ENCODE measurements at places on chromosomes 5 and 9.

DNA sequence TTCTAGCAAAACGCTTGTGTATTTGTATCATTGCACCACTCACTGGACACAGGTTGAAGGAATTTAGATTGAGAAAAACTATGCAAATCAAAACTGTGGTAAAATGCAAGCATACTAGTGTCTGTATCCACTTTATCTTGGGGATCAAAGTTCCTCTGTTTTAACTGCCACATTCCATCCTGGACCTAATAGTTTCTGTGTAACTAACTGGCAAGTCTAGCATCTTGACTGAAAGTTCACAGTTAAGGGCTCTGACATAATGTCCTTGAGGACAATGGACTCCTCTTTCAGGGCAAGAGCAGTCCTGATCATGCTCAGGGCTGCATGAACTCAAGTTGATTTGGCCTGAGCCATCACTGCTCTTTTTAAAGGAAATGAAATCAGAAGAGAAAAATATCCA lies 30.7 kb downstream of the NFIB start:
- no peak for DNase-seq

DNA sequence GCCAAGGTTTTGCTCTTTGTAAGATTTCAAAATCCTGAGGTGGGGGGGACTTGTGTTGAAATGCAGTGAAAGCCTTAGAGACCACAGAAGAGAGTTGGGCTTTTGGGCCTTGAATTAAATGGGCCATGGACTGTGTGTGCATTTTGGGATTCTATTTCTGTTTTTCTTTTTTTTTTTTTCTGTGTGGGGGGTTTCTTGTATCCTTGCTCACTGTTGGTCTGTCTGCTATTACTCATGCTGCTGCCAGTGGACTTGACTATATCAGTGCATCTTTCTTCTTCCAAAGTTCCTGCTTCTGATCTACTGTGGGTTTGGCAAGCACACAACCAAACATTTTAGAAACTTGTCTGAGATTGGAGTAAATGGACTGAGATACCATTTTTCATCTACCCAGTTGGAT lies 344.9 kb downstream of the ARL15 start:
- no peak for DNase-seq

GRCh38 chr5:154892369-154892771 lies 33.9 kb downstream of the CNOT8 start:
- DNase-seq, result no peak

DNA sequence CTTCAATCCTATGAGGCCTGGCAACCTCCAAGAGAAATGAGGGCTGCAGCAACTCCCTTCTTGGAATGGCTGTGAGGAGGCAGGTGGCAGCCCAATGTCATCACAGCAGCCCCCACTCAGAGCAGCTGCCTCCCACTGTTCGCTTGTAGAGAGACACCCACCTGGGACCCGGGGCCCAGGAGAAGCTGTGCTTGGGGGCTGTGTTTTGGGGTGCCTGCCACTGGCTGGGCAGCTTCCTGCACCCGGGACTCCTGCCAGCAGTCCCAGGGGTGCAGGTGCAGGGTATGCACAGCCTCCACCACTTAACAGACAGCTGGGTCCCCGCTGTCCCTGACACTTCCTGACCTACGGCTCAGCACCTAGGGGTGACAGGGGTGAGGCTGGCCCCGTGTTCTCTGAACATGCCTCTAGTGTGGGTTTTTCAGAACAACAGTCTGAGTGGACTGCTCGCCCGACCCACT lies 26.2 kb downstream of the NIPAL4 start:
- DNase-seq, result no peak

GRCh38 chr9:108156270-108156998 lies 666.9 kb upstream of the KLF4 start:
- DNase-seq, result peak; percentile 66

- DNase-seq, result peak; percentile 56
Observed at GRCh38 chr5:68315679-68316271, 100.2 kb downstream of the PIK3R1 start.

DNA sequence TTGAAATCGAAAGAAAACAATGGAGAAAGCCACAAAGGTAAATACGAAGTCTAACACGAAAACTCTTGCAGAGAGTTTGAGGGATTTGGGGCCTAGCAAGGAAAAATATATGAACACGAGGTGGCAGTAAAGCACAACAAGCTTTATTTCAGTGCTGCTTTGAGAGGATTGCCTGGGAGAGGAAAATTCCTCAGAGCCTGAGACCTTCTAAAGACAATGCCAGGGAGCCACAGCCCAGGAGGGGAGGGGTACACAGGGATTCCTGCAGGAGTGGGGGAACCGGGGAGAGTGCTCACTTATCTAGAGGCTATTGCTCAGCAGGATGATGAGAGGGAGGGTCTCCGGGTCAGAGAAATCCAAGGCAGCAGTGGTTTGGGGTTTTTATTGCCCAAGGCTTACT lies 134.9 kb upstream of the ADCY2 start:
- DNase-seq, result peak; percentile 2

DNA sequence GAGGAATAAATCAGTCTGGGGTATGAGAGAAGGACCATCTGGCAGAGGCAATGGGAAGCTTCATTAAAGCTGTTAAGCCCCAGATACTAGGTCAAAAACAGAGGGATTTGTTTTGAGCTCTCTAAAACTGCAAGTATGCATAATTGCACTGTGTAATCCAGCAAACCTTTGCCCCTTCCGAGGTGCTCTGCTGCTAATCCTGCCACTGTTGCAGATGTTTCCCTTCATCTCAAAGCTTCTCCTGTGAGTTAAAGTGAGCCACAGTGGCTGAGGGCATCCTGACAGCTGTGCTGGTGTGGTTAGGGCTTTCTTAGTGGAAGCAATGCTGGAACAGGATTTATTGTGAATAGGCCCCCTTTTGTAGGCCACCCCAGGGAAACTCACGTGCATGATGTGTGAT lies 160.3 kb upstream of the TRPC7 start:
- DNase-seq, result no peak

DNA sequence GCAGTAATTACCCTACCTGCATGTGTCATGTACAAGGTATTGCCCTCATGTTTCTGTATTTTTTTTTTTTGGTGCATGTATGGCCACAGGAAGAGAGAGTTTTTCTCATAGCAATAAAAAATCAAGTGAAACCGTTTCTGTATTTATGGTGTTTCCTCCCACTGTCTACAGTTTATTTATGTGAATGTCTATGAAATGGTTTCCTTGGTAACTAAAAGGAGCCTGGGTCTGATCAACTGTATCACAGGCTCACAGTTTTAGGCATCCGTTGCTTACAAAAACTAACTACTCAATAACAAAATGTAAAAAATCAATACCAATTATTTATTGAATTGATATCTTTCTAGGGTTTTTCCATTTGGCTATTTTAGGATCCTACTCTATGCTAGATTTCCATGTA lies 464.4 kb downstream of the TAF11L14 start:
- no peak for DNase-seq

DNA sequence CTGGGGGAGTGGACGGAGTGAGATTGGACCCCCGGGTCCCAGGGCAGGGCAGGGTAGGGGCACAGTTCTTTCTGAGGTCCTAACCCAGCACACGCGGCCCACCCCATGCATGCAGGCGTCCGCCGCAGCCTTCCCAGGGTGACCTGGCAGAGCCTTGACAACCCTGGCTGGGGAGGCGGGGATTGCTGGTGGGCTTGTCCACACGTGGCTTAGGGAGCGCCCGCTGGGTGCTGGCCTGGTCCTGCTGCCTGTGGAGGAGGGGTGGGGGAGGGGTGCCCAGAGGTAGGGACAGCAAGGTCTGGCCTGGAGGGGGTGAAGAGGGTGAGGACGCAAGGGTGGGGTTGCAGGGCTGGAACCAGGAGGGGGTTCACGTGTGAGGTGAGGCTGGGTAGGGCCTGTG lies 6.0 kb downstream of the RXRA start:
- DNase-seq, result no peak

DNA sequence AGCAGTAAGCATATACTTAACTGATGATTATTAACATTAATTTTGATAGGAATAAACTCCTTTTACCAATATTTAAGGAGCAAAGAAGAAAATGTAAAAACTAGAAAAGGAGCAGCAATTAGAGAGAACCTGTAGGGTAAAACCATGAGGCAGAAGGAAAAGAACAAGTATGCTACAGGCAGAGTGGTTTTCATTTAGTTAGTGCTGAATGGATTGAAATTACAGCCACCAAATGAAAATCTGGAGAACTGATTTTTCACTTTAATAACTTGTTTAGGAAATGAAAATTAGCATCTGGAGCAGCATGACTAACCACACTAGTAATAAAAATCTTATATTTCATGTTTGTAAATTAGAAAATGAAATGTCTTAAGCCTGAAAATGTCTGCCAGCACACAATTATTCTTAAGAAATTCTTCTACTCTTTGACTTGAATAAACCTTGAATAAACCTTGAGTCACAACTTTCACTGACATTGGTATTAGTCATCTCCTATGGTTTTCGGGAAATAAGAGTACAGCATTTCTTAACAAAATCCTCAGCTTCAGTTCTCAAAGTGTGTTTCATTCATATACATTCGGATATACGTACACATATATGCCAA lies 1504.9 kb upstream of the C9orf72 start:
- no peak for DNase-seq

DNA sequence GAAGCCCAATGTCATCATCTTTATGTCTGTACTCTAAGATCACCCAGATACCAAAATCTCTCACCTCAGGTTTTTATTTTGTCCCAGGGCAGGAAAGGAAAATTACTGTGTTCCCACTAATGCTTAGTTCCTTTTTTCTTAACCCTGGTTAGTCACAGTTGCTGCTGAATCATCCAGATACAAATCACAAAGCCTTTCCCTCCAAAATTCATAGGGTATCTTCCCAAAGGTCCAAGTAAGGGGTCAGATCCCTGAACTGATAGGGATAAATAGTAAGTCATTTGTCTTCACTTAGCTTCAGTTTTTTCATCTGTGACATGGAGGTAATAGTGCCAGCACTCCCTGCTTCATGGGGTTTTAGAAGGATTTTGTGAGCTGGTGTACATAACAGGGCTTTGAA lies 2.2 kb downstream of the PLCXD3 start:
- no peak for DNase-seq

DNA sequence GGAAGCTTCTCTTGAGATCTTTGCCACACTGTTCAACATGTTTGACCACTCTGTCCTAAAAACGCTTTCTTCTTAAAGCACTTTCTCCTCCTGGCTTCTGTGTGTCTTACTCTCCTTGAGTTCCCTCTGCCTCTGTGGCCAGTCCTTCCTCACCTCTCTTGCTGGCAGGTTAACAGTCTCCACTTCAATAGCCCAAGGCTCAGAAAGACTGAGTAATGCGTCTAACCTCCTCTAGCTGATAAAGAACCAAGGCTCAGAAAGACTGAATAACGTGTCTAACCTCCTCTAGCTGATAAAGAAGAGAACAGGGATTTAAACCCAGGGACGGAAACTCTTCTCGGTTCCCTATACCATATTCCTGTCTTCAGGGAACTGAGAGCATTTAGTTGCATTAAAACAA lies 205.2 kb downstream of the AOPEP start:
- DNase-seq, result no peak

- DNase-seq, result no peak
Observed at GRCh38 chr9:95053611-95054570, 263.6 kb downstream of the FANCC start.

DNA sequence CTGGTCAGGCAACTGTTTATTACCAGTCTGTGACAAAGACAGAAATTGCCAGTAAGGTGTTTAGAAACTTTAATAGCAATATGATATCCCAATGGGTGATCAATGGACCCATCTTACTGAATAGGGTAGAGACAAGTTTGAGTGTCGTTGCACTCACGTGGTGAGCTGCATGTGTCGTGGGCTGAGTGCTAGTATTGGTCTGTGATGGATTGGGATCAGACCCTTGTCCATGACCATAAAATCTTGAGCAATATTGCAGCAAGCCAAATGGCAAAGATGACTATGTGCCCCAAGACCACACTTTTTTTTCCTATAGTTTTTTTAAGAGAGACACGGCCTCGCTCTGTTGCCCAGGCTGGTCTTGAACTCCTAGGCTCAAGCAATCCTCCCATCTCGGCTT lies 114.5 kb downstream of the PALM2AKAP2 start:
- no peak for DNase-seq

DNA sequence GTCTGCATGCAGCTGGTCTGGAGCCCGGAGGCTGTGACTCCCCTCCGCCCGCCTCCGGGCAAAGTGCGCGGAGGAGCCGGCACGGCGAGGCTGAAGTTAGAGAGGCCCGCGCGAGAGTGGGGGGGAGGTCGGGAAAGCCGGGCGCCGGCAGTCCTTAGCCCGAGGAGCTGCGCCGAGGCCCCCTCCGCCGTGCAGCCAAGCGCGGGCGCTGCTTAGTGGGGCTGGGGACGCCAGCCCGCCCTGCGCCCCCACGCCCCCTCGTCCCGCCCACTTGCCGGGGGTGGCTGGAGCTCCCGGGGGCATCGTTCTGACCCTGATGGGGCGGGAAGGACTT lies 403 bp downstream of the NINJ1 start:
- DNase-seq, result no peak

GRCh38 chr9:130020618-130021017 lies 22.4 kb downstream of the FNBP1 start:
- no peak for DNase-seq

DNA sequence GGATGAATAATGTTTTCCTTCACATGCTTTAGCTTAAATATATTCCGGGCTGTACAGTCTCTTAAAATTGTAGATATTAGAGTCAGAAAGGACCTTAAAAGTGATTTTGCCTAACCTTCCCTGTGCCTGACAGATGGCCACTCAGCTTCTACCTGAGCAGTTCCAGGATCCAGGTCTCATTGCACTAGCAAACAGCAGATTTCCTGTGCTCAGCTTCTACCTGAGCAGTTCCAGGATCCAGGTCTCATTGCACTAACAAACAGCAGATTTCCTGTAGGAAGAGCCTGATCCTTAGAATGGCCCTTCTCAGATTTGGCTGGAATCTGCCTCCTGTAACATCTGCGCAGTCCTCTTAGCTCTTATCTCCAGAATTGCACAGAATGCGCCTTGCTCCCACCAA lies 219.8 kb downstream of the AOPEP start:
- DNase-seq, result no peak

DNA sequence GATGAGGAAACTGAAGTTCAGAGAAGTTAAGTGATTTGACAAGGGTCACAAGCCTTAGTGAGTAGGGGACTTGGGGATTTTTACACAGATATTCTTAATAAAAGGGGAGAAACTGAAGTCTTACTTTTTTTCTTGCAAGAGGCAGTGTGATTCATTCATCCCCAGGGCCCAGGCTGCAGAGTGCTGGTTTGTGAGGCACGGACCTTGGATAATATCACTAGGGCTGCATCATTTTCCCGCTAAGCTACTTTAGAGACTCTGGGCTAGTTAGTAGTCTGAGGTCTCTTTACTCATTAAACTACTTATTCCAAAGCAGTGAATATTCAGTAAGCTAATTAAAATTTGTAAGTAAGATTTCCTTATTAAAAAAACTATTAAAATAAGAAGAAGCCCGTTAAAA lies 195.0 kb downstream of the PBX3 start:
- no peak for DNase-seq

- peak; percentile 72 for DNase-seq
Observed at GRCh38 chr9:70340572-70340971, 73.9 kb downstream of the KLF9 start.

GRCh38 chr9:34546834-34547827 lies 24.3 kb upstream of the ENHO start:
- peak; percentile 29 for DNase-seq

GRCh38 chr9:127303830-127304229 lies 39.3 kb downstream of the GARNL3 start:
- no peak for DNase-seq
